Activated CD8-positive, alpha-beta T cell treated with anti-CD3 and anti-CD28 coated beads, Interleukin-2, amount 10 ng/mL, durations not matched to agents 7 days and 5 days (primary cell): ENCODE measurements at places on chromosomes 12 and 14. TPM values are rescaled to one million over a fixed set of nuclear protein-coding genes. Genes with fewer than 3 reads are reported as not detected.

- DNase-seq, result no peak
Observed at GRCh38 chr12:131218026-131218922, 264.6 kb downstream of the ADGRD1 start.

APOLD1 gene
- 11.1 TPM for total RNA-seq

DNA sequence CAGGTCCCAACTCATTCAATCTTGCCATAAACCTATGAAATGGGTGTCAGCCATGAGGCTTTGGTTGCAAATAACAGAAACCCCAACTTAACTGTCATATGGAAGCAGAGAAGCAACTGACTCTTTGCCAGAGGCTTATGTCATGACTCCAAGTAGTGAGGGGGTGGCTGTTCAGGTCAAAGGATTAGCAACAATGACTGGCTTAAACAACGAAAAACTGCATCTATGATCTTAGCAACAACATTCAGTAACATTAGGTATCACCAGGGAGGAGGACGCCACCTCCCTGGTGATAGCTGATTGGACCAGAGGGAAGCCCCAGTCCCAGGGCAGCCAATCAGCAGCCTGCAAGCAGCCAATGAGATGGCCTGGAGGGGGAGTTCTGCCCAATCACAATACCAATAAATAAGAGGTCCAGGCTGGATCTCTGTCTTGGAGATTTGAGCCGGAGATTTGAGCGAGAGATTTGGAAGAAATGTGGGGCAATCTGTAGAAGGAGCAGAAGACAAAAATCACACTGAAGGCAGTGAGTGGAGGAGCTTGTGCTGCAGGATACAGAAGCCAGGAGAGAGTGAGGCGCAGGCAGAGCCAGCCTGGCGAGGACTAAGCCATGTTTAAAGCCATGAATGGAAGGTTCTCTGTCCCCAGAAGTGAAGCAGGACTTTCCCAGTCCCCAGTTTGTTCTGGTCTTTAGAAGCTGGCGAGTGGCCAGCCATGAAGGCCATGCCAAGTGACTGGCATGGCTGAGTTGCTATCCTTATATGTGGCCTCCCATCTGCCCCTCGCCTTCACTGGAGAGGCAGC, 93.3 kb downstream of the CALM1 start:
- no peak for DNase-seq

GRCh38 chr12:46983959-46984841, 95.2 kb upstream of the PCED1B start:
- DNase-seq, result peak; percentile 51

TMEM52B gene
- not detected for total RNA-seq

GABARAPL1 gene
- total RNA-seq, result 15.1 TPM

DNA sequence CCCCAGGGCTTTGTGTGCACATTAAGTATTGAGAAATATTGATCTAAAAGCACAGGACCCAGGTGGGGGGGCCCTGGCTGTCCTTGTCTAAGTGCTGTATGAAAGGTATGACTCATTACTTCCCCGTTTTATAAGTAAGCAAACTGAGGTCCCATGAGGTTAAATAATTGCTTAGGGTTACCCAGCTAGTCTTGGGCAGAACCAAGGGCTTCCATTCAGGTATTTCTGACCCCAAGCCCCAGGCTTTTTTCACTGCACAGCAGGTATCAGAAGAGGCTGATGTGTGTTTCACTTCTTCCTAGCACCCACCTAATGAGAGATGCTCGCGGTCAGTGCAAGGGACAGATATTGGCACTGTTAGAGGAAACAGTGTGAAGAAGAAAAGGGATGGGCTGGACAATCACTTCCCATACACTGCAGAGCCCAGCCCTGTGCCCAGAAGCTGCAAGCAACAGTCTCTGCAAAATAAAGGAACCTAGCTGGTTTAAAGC, 4.7 kb upstream of the TC2N start:
- DNase-seq, result peak; percentile 50

PTGDR gene
- 0.68 TPM for total RNA-seq

DNA sequence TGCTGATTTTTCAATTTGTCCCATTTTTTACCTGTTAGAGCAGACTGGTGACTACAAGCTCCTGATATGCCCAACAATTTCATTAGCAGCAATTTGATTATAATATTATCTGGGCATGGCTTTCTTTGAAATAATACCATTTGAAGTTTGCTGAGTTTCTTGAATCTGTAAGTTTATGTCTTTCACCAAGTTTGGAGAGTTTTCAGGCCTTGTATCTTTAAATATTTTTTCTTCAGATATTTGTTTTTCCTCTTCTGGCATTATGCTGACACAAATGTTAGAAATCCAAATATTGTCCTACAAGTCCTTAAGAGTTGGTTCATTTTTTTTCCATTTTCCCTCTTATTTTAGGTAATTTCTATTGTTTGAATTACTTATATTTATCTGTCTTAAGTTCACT, 30.4 kb downstream of the SLC2A13 start:
- no peak for DNase-seq

DNA sequence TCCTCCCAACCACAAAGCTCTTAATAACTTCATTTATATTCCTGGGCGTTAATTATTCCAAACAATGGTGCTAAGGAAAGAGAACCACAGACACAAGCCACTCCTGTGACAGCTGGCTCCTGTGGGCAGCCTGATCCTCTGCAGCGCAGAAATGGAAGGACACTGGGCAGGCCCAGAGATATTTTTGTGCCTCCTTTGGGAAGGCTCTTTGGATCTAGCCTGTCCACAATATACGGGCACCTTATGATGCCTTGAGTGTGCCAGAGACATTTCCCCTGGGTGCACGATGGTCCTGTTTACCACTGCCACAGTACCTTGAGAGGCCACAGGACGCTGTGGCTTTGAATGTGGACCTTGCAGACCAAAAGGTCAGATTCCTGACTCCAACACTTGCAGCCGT, 2.1 kb downstream of the ASB2 start:
- no peak for DNase-seq

- DNase-seq, result no peak
Observed at GRCh38 chr12:117900561-117900960, 68.2 kb downstream of the KSR2 start.

- DNase-seq, result peak; percentile 37
Observed at GRCh38 chr12:67355428-67356379, 86.5 kb downstream of the CAND1 start.

DNA sequence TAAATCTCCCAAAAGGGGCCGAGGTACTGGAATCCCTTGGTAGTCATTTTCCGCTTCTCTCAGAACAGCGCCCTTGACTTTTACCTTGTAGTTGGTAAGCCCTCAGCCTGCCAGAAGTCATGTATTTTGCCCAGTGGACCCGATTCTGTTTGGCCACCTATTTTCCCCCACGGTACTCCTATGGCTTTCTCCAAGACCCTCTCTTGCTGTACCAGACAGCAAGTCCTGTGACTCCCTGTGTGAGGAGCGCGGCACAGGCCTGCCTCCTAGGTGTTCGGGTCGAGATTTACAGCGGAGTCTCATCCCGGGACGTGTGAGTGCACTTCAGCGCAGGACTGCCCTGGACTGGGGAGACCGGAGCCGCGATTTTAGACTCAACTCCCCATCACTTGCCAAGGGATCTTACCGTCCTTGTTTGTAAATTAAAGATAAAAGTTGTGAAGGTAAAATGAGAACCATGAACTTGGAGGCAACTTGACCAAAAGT, 1.1 kb upstream of the MBD6 start:
- no peak for DNase-seq

DNA sequence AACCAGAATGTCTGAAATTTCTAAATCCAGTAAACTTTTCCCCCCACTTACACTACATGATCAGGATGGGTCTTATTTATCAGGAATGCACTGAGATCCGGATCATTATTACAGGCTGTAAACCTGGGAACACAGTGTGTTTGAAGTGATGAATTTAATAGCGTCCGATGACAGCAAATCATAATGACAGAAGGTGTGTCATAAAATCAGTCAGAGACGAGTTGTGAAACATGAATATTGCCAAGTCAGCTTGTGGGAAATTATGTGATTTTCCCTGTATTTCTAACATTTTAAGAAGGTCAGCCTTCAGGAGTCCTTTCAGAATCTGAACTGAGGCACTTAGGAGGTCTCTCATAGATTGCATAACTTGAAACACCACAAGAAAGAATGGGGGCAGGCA, 36.7 kb downstream of the RERG start:
- no peak for DNase-seq

METAP2 gene
- 69.4 TPM for total RNA-seq

DNA sequence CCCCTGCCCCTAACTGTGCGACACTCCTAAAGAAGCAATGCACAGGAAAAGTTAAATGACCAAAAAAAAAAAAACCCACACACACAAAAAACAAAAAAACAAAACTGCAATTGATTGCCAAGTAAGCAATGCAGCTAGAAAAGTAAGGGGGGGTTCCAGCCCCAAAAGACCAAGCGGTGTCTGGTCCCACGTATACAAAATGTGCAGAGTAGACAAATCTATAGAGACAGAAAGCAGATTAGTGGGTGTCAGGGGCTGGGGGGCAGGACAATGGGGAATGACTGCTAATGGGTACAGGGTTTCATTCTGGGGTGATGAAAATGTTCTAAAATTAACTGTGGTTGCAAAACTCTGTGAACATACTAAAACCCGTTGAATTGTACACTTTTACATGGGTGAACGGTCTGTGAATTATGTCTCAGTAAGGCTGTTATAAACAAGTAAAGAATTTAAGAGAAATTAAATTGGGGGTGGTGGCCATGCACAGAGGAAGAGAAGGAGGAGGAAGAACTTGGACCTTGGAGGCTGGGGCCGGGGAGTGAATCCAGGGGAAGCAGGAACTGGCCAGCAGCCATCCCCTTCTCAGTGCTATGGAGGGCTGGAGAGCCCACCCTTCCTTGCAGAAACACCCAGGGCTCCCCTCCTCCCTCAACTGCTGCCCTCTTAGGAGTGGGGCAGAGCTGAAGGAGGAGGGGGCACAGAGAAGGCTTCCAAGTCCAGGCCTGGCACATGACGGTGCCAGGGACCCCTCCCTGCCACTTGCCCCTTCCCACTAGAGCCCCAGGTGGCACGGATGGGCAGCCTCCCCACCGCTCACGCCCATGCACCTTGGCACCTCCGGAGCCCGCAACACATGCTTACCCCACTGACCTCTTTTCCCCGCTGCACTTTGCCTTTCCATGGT, 45.4 kb downstream of the KDM2B start:
- no peak for DNase-seq

DNA sequence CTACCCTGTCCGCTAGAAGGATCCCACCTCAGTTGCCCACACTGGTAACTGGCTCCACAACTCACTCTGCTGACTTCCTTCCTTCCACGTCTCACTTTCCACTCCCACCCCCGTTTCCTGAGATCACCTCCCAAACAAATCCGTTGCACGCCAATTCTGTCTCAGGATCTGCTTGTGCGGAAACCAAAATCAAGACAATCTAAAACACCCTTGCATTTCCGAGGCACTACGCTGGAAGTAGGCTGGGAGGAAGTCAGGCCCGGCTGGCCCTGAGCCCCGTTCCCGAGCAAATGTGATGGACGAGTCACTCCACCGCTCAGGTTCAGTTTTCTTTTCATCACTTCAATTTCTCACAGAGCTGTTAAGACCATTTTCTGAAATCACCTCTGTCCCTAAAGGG, 23.1 kb downstream of the ABCB9 start:
- no peak for DNase-seq

DNA sequence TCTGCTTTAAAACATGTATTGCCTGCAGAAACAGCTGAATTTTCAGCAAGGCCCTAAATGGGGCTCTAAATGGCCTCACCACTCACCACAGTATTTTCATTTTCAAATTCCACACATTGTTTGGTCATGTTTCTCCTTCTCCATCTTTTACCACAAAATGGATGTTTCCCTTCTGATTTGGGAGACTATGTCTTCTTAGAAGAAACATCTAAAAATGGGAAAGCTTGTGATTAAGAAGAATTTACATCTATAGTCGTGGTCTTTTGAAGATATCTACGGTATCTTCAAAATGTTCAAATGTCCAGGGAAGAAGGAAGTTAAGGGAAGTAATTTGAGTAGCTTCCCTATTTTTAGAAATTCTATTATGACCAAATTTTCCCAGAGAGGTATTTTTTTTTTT, 20.7 kb upstream of the TUBA1C start:
- DNase-seq, result no peak

GRCh38 chr12:76024942-76025600, 6.5 kb downstream of the PHLDA1 start:
- DNase-seq, result no peak

DNA sequence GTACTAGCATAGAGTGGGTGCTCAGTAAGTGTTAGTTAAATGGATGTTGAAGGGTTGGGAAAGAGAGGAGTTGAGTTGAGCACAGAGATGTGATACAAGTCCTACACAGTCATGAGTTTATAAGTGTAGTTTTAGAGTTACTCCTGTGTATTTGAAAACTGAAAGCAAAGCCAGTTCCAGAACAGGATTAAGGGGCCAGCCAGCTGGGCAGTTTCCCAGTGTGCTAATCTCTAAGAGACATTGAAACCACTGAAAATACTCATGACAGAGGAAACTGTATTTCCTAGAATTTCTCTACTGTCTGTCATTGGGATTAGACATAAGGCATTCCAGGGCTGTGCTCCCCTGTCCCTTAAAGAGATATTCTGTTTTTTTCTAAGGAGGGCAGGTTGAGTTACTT, 101.0 kb downstream of the DERA start:
- no peak for DNase-seq

GRCh38 chr14:83757916-83758315, 1772.0 kb upstream of the FLRT2 start:
- no peak for DNase-seq

- DNase-seq, result no peak
Observed at GRCh38 chr12:124592050-124592449, 24.6 kb upstream of the NCOR2 start.

DNA sequence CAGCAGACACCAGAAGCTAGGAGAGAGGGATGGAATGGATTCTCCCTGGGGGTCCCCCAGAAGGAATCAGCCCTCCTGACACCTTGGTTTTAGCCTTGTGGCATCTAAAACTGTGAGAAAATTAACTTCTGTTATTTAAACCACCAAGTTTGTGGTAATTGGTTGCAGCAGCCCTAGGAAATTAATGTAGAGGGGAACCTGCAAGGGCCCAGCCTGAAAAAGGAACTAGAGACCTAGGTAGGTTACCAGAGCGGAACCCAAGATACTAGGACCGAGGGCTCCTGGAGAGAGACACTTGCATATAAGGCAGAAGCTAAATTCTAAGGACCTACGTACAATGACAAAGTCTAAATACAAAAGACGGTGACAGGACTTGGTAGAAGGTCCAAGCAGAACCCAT, 8.1 kb upstream of the DENND5B start:
- DNase-seq, result no peak

DNA sequence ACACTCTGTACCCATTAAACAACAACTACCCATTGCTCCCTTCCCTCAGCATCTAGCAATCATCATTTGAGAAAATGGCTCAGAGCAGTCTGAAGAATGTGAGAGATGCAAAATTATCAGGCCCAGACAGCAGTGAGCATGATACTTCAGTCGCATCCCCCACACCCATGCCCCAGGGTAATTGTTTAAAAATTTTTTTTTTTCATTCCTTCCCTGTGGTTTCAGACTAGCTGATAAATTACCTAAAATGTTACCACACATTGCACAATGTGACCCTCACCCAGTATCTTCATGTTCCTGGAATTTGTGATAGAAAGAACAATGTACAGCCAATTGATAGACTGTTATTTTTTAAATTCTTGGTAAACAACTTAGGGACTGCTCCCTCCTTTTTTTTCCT, 11.3 kb upstream of the USP15 start:
- no peak for DNase-seq

- no peak for DNase-seq
Observed at GRCh38 chr12:10247436-10248058, 34.9 kb downstream of the GABARAPL1 start.
